ENCODE measurements at places on chromosomes 1 and 21.
A peak's percentile ranks its signal among the peaks of the same experiment; 100 is the strongest.

GRCh38 chr21:43667191-43667904 is 8.0 kb downstream of the RRP1B start:
- DNase-seq: no peak

DNA sequence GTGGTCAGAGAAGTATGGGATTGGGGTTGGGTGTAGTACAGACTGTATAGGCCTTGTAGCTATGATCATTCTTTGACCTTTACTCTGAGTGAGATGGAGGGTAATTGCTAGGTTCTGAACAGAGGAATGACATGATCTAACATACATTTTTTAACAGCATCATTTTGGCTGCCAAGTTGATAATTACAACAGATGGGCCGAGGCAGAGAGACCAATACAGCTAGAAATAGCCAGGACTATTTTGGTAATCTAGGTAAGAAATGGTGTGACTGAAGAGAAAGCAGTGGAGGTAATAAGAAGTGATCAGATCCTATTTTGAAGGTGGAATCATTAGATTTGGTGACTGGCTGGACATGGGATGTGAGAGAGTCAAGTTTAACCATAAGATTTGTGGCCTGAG is 43.5 kb downstream of the RPAP2 start:
- DNase-seq: no peak

GRCh38 chr1:59393211-59394180 is 96.6 kb downstream of the FGGY start:
- DNase-seq: no peak

DNA sequence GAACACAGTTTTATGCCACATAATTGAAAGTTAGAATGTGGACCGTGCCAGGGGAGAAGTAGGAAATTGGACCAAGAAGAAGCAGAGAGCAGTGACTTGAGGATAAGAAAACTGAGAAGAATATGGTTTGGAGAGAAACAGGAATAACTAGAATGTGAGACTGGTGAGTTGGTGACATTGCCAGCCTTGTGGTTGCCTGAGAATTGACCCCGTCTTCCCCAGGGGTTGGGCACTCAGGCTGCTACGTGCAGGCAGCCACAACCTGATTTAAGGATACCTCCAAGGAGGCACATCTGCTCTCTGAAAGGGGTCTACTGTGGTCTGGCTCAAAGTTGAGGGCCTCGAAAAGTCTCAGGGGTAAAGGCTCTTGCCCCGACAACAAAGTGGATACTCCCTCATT is 112.1 kb upstream of the ARTN start:
- DNase-seq: no peak

DNA sequence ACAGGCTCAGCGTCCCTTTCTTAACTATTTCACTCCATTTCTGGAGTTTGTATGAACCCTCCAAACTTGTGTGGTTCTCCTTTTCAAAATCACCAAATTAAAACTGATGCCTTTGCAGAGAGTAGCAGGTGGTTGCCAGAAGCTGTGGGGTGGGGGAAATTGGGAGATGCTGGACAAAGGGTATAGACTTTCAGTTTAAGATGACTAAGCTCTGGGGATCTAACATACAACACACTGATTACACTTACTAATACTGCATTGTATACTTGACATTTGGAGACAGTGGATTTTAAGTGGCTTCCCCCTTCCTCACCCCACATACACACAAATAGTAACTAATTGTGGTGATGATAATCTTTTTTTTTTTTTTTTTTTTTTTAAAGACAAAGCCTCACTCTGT is 11.1 kb upstream of the SCYL3 start:
- DNase-seq: no peak

GRCh38 chr1:37498872-37499617 is 15.5 kb downstream of the MEAF6 start:
- DNase-seq: no peak

DNA sequence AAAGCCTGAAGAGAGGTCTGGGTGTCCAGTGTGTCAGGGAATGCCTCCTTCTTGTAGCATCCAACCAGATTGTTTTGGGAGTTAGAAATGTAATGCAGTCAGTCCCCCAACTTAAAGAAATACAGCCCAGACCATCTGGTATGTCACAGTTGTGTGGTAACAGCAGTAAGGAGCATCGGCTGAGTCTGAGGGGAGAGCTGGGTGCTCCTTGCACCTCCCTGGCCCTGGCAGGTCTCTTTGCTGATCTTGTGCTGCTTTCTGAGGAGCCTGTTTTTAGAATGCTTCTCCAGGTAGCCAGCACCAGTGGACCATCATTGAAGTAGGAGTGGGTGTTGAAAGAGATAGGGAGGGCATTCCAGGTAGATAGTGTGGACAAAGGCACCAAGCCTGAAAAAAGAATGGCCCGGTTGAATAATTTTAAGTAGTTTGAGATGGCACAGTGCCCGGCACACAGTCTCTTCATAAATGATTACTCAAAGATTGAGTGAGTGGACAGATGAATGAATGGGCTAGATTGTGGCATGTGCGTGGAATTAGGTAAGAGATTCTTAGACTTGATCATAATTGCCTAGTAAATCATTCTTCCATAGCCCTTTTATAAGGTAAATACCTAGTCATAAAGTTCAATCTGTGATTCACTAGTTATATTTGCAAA is 46.5 kb downstream of the LAMC1 start:
- DNase-seq: no peak

DNA sequence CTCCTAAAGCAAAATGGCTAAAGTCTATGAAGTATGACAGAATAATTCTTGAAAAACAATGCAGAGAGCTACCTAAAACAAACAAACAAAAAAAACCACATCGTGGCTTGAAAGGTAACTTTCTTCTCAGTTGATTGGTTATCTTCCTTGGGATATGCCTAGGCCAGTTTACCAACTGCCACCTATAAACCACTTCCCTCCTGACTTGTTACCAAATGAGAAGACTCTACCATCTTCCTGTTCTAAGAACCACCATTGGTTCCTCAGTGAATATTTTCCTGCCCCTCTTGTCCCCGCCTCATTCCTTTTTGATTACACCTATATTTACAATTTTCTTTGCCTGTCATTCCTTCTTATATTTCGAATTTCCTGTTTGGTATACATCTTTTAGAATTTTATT is 336.6 kb downstream of the SIPA1L2 start:
- no peak for DNase-seq

DNA sequence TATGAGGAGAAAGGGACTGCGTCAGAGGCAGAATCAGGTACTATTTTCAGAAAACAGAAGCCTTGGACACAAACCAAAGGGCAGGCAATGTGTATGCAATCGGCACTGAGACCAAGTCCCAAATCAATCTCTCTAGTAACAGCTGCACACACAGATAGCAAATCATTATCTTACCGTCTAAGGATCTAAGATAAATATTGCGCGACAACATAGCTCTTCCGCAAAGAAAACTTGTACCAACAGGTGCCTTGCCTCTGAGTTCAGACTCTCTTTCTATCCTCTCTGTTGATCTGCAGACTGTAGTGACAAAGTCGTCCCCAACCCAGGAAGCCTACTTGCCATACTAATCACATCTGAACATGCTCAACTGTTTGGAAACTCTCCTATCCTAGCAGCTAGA is 22.6 kb upstream of the SAMD13 start:
- no peak for DNase-seq

DNA sequence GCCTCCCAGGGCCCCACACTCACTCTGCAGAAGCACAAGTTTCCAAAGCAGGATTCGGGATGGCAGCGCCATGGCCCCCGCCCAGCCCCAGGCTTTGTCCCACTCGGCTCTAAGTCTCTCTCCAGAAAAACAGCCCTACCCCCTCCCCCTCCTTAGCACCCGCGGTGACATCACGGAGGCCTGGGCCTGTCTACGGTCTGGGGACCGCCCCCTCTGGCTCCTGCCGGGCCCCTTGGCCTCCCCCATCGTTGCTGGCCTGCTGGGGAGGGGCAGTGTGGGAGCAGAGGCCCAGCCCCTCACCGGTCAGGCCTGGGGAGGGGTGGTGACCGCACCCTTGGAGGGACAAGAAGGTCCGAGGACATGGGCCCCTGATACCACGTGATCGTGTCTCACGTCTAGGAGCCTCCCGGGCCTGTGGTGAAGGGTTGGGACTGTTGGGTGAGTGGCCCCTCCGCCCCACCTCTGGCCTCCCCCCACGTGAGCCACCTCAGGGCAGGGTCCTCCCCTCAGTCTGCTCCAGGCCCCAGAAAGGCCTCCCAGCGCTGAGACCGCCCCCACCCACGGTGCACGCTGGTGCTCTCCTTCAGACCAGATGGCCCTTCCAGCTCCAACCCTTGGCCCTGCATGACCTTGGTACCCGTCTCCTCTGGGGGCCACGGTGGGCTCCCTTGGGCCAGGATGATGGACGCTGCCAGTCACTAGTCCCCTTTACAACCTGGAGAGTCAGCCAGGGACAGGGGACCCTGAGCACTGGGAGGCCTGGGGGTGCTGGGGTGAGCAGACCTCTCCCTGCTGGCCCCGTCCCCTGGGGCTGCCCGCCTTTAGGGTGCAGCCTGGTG is at the start of gene MXRA8:
TSS of gene MXRA8 (minus strand) at position 123 of the 839 bp plus-strand sequence. CDS start at position 72, 51 bp downstream.
- DNase-seq: no peak

DNA sequence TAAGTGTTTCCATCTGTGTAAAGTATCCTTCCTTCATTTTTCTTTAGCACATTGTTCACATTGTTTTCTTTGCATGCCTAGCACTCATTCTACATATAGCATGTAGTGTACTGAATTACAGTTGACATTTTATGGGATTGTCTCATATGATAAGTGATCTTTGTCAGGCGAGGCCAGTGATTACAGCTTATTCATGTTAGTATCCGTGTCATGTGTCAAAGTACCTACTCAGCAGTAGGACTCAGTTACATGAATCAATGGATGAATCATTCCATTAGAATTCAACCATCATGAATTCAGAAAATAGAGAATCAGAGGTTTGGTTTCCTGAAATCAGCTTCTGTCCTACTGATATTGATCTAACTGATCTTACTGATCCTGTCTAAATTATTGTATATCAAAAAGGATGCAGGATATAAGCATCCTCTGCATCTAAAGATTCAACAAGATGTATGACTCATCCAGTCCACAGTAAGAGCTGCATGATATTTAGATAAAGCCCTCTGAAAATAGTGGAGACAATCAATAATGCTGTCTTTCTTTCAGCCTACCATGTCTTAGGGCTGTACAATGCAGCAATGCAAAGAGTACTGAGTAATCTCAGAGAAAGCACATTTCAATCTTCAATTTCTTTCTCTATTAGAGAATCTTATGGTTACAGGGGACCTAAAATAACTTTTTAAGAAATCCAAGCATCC is 20.7 kb upstream of the HRNR start:
- DNase-seq: no peak

GRCh38 chr1:112002514-112002913 is 13.0 kb upstream of the KCND3 start:
- DNase-seq: no peak

DNA sequence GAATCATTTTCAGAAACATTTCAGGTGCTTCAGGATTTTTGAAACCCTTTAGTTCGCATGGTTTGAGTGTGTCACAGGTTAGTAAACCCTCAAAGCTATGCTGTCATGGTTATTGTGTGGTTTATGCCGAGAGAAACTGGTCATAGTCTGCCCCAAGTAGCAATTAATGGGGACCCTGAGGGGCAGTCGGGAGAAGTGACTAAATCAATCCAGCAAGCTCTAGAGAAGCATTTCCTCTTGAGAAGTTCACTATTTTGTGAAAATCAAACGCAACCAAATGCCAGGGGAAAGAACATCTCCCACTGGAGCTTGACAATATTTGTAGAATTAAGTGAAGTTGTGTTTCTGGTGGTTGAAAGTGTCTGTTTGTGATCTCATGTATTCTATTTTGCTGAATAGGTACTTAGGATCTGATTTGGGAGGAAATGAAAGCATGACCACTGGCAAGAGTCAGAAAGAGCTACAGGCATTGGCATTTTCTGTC is 63.0 kb upstream of the BACH1 start:
- DNase-seq: no peak

DNA sequence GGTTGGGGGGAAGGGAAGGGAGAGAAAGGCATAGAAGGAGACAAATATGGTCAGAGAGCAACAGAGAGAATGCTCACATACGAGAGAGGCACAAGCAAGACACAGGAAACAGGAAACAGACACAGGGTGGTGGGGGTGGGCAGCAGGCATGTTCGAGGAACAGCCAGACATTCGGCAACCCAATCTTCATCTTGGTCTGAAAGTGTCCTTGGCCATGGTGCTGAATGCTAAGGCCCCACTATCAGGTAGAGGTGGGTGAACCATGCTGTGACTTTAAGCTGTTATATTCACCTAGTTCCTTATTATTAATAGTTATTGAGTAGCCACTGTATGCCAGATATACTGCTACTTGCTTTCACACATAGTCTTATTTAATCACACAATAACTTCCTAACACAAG is 109.2 kb downstream of the DDX20 start:
- DNase-seq: no peak

DNA sequence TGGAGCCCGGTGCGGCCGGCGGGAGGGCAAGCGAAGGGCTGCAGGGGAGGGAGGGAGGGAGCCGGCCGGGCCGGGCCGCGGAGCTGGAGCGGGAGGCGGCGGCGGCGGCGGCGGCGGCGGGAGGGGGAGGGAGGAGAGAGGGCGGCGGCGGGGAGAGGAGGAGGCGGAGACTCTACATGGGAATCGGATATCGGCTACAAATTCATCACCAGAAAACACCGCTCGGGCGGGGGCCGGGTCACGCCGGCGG is at the start of gene AKT3:
TSS of gene AKT3 (minus strand) at position 42 of the 250 bp plus-strand sequence. CDS start 7,073 bp downstream, outside the sequence.
- no peak for DNase-seq

GRCh38 chr1:244970236-244970743 is 105.9 kb upstream of the HNRNPU start:
- peak; percentile 66 for DNase-seq

DNA sequence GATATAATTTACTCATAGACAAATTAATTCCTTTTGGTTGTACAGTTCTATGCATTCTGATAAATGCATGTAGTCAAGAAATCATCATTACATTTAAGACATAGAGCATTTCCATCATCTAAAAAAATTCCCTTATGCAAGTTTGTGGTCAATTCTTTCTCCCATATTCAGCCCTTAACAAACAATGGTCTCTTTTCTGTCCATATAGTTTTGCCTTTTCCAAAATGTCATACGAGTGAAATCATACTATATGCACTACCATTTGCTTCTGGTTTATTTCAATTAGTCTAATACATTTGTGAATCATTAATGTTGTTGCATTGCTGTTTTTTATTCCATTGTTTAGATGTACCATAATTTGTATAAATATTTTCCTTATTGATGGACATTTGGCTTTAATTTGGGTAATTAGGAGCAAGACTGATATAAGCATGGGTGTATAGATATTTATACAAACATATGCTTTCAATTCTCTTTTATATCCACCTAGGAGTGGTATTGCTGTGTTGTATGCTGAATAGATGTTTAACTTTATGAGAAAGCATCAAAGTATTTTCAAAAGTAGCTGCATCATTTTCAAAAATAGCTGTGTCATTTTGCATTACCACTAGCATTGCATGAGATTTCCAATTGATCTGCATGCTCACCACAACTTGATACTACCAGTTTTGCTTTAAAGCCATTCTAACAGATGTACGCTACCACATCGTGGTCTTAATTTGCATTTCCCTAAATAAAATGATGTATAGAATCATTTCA is 397.0 kb upstream of the ADAMTS5 start:
- DNase-seq: no peak

- DNase-seq: no peak
Measured at GRCh38 chr1:203166192-203166940, 9.3 kb downstream of the MYBPH start.

- no peak for DNase-seq
Measured at GRCh38 chr21:45109831-45110492, 35.6 kb downstream of the ADARB1 start.

- no peak for DNase-seq
Measured at GRCh38 chr1:107637101-107637500, 327.9 kb downstream of the VAV3 start.

- DNase-seq: no peak
Measured at GRCh38 chr1:14082331-14082730, 382.3 kb downstream of the PRDM2 start.

Measured in NCI-H1436 treated with DMSO at 0.1 percent for 48 hours (cell line).